Fibroblast of upper back skin (primary cell): ENCODE measurements at places on chromosomes 4 and X.

DNA sequence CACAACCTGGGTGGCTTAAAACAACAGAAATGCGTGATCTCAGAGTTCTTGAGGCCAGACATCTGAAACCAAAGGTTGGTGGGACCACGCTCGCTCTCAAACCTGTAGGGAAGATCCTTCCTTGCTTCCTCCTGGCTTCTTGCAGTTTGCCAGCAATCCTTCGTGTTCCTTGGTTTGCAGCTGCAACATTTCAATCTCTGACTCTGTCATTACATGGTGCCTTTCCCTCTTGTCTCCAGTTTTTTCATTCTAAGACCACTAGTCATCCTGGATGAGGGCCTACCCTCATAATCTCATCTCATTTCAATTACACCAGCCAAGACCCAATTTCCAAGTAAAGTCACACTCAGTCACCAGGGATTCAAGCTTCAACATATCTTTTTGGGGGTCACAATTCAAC is 388.0 kb downstream of the GPM6A start:
- DNase-seq = no peak

DNA sequence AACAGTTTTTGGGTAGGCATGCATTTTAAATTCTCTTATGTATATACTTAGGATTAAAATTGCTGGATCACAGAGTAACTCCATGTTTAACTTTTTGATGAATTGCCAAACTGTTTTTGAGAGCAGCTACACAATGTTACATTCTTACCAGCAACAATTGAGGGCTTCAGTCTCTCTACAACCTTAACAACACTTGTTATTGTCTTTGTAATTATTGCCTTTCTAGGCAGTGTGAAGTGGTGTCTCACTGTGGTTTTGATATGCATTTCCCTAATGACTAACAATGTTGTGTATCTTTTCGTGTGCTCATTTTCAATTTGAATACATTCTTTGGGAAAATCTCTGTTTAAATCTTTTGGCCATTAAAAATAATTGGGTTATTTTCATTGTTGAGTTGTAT is 17.3 kb upstream of the F11 start:
- no peak for DNase-seq

- no peak for DNase-seq
Observed at GRCh38 chr4:6847178-6847577, 62.4 kb upstream of the TBC1D14 start.

GRCh38 chr4:121726642-121727268 is 30.0 kb upstream of the ANXA5 start:
- peak; percentile 77 for DNase-seq

DNA sequence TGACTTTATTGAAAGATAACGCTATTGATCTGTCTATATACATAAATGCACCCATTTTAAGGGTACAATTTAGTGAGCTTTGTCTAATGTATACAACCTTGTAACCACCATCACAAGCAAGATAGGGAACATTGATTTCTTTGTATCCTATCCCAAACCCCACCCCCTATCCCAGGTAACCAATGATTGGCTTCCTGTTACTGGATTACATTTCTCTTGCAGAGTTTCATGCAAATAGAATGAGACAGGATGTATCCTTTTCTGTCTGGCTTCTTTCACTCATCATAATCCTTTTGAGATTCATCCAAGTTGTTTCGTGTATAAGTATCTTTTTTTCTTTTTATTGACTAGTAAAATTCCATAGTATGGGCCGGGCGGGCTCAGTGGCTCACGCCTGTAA is 1.6 kb upstream of the GRIPAP1 start:
- DNase-seq = no peak

GRCh38 chrX:87006561-87006960 is 511.0 kb upstream of the KLHL4 start:
- DNase-seq = no peak
